ENCODE measurements at places on chromosomes 1 and 21.

GRCh38 chr1:79376106-79376505 lies 369.6 kb upstream of the ADGRL4 start:
- no peak for DNase-seq

- no peak for DNase-seq
Measured at GRCh38 chr1:3139451-3139852, 70.4 kb downstream of the PRDM16 start.

DNA sequence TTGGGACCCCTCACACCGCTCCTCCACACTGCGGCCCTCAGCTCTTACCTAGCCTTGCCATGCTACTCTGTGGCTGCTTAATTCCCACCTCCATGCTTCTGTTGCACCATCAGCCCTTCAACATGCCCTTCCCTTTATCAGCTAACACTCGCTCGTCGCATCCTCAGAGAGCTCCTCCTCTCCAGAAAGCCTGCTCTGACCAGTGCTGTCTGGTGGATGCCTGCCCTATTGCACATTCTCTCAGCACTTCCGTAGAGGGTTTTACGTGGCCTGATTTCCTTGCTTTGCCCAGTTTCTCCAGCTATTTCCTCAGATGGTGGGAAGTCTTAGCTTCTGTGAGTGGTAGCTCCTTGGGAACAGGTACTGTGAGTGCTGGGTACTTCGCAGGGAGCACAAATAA lies 10.3 kb upstream of the LAD1 start:
- no peak for DNase-seq

DNA sequence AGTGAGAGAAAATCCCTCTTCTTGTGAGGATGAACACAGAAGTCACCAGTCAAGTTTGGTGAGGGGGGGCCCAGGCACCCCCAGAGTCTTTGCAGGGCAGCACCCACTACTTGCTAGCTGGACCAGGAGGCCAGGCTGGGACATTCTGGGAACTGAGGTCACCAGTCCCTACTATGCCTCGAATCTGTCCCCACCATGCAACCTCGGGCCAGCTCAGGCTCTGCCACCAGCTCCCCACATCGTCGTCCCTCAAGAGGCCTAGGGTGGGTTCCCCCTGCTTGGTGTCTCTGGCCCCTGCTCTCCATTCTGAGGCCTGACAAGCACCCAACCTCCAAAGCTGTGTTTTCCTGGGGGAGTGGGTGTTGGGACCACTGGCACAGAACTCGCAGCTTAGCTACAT lies 22.2 kb upstream of the ZNF678 start:
- no peak for DNase-seq

- DNase-seq: no peak
Measured at GRCh38 chr1:23215751-23216449, 1.4 kb downstream of the HTR1D start.

DNA sequence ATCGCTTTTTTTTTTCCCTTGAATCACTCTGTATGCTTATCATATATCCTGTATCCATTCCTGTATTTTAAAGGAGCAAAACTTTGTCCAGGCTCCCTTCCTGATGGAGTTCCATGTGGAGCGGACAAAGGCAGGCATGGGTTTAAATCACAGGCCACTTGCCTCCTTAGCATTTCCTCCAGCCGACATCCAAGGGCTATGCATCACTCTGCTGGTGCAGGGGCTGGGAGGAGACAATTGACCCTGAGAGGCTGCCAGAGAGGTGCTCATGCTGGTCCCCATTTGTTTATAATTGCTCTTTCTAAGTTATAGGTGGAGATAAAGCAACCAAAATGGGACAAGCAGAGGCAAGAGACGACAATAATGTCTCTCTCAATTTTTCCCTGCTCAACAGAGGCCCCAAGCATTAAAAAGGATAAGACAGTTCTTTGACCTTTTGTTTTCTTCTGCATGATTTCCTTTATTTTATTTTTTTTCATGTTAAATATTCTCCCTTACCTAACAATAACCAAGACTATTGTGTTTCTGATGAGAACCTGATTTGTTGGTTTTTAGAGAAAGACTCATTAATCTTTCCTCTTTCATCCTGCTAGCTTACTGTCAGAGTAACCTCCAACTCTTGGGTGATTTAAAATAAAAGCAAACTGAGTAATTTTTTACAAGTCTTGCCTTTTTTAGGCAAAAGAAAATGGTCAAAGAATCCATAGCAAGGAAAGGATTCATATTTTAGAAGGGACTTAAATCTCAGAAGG lies 353.7 kb downstream of the ADGRL2 start:
- DNase-seq: no peak

- no peak for DNase-seq
Measured at GRCh38 chr1:36881068-36881405, 153.3 kb downstream of the GRIK3 start.

DNA sequence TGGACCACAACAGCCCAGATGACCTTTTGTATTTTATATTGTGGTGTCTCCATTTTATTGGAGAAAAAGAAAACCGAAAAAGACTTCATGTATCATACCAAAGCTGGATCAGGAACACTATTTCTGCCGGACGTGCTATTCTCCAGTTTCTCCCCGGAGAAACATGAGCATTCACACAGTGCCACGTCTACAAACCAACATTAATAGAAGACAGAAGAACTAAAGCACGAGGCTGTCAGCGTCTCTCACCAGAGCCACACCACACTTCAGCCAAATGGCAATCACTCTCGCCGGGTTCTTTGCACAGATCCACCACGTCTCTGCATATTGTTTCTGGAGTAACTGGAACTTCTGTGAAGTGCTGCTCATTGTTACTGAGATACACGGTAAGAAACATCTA lies 24.8 kb downstream of the TP53BP2 start:
- no peak for DNase-seq

DNA sequence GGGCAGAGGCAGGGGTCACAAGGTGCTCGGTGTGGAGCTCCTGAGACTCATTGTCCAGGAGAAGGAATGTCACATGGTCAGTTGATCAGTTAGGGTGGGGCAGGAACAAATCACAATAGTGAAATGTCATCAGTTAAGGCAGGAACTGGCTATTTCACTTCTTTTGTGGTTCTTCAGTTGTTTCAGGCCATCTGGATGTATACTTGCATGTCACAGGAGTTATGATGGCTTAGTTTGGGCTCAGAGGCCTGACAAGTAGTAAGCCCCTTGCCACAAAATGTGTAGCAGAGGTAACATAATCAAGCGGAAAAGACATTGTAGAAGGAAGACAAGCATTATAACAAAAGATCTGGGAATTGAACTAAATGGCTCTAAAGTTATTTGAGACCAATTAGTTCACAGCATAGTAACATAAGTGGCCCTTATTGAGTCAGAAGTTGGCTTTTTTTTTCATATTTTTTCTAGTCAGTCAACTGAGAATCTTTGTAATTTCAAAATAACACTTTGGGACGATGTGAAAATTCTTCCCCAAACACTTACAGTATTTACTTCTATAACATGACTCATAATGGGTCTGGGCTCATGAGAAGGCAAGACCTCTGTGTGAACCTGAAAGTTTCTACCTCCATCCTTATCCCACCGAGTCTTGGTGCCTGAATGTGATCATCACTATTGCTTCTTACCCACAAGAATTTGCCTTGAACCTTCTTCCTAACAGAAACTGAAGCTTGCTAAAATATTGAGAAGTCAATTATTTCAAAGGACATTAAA lies 137.0 kb upstream of the DPT start:
- no peak for DNase-seq

DNA sequence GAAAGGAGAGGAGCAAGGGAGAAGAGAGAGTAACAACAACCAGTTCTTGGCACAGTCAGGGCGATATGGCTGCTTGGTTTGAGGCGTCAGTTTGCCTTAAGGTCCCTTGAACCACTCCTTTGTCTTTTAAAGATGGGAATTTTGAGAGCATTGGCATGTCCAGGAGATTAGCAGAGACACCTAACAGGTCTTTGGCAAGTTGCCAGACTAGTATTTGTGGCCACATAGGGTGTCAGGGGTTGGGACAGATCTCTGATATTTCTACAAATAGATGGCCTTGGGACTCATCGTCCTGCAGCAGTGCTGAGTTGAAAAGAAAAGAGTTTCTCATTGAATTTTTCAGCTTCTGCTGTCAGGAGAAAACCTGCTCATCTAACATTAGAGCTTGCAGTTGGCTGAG lies 55.3 kb upstream of the KCND3 start:
- DNase-seq: no peak

GRCh38 chr1:87872189-87872588 lies 543.5 kb downstream of the LMO4 start:
- DNase-seq: no peak

DNA sequence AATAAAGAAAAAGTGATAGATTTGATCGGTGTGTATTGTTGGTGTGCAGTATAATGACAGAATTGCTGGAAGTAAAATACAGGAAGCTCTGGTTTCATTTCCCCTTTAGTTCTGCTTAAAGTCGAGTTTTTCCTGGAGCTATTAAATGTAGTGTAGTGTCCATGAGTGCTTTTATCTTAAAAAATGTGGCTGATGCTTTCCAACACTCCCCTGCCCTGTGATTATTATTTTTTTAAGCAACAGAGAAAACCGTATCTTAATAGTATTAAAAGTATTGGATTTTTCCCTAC lies 1.1 kb downstream of the LGALS8 start:
- DNase-seq: no peak

- no peak for DNase-seq
Measured at GRCh38 chr1:243287652-243288051, 31.8 kb downstream of the SDCCAG8 start.

DNA sequence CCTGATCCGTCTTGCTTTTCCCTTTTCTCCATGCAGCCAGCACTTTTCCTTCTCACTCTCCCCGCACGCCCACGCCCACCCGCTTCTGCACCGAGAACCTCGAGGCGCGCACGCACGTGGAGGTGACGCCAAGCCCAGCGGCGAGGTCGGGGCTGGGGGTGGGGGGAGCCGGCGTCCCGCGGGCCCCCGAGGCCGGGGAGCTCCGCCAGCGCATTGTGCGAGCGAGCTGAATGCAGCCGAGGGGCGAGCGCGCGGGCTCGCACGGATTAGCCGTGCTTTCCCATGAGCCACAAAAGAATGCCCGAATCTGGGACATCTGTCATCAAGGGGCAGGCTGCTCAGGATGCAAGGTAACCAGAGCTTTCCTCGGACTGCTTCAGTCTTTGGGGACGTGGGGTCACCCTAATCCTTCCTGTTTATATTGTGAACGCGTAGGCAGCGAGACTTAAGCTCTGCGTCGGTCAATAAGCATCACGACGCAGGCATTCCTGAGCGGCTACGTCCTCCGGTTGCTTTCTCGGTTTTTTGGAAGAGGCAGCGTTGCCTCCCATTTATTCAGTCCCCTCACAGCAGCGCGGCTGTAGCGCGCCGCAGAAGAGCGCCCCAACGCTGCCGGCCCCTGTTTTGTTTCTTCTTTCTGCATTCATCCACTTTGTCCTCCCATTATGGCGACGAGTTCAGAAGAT lies 67.3 kb upstream of the AKT3 start:
- no peak for DNase-seq

GRCh38 chr1:226985239-226985838 lies 45.2 kb downstream of the COQ8A start:
- no peak for DNase-seq

DNA sequence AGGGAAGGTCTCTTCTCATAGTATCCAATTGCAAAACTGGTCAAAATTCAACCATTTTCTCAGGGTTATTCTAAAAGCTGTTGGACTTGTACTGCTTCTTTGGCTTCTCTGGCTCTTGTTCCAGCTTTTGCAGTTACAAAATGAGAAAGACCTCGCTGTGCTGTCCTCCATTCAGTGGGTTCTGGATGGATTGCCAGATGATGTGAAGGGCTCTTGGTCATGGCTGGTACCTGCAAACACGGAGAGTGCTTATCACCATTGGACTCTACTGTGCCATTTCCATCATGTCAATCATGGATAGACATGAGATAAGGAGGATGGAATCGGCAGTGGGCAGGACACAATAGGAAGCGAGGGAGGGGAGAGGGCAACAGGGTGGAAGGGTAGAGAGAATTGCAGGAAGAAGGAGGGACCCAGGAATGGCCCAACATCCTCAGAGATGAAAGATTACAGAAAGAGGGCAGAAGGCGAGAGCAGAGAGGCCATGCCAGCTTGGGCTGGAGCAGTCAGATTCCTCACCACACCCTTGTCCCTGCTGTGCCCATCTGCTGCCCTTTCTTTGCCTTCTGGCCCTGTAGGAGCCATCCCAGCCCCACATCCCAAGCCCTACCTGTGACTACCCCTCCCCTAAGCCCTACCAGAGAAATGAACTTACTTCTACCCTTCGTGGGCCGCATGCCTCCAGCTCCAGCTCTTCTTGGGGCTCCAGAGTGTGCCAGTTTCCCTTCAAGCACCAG lies 70.3 kb downstream of the HIVEP3 start:
- no peak for DNase-seq

DNA sequence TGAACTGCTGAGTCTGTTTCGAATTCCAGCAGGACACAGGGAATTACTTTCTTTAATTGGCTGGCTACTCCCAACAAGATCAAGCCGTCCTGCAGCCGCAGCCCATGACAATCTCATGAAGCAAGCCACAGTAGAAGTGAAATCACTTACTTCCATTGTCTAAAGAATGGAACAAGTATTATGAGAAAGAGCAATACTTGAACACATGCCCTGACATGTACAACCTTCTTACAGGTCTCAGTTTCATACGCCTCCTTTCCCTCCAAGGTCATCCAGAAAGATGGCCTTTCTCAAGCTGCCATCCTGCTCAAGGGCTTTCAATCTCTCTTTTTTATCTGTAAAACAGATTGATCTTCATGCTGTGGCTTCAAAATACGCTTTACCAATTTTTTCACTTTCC lies 85.1 kb downstream of the PCSK9 start:
- no peak for DNase-seq

DNA sequence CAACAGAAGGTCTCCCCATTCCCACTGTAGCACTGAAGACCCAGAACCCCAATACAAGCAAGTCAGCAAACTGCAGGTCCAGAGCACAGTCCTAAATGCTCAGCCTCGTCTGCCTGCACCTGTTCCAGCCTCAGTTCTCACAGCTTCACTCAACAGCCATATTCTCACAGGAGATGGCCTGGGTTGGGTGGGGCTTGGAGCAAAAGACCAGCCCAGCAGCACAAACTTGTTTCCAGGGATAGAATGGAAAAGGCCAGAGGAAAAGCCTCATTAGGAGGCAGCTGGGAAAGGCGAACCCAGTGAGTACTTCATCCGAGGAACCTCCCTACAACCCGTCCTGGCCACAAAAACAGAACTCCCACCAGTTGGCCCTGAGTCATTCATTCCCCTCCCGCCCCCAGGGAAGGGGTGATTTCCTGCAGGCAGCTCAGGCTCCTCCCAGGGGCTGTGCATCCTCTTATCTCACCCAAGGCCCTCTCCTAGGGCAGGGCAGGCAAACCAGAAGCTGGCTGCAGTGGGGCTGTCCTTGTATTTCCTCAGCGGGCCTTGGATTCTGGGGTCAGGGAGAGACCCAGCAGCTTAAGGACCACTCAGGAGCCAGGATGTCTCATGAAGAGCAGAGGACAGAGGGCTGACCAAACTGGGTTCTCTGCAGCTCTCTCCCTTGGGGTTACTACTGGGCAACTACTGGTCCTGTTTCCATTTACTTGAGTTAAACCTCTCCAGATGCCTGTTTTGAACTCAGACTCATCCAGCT lies 7.4 kb upstream of the MPL start:
- DNase-seq: no peak
